ENCODE measurements at places on chromosomes 6 and 20. TPM values are rescaled to one million over a fixed set of nuclear protein-coding genes. Genes with fewer than 3 reads are reported as not detected.

- H3K27me3 ChIP-seq = no peaks in the 10 kb centered on the region
- no peak for DNase-seq
- peaks cover 6% of the 10 kb centered on the region for H3K4me1 ChIP-seq
- H3K36me3 ChIP-seq = no peaks in the 10 kb centered on the region
- H3K4me3 ChIP-seq = no peak overlapping the region
- no peak overlapping the region for H3K27ac ChIP-seq
These were observed 51.9 kb downstream of the BTBD9 start for GRCh38 chr6:38587766-38588362.

The ABRACL gene
- 4.8 TPM for total RNA-seq

- no peaks in the 10 kb centered on the region for H3K36me3 ChIP-seq
- DNase-seq = peak; percentile 48
- no peak overlapping the region for H3K27ac ChIP-seq
- H3K4me3 ChIP-seq = no peak overlapping the region
These were observed 402.0 kb downstream of the MAFB start for GRCh38 chr20:40286975-40287531.

The SIRPG gene
- total RNA-seq = not detected

DNA sequence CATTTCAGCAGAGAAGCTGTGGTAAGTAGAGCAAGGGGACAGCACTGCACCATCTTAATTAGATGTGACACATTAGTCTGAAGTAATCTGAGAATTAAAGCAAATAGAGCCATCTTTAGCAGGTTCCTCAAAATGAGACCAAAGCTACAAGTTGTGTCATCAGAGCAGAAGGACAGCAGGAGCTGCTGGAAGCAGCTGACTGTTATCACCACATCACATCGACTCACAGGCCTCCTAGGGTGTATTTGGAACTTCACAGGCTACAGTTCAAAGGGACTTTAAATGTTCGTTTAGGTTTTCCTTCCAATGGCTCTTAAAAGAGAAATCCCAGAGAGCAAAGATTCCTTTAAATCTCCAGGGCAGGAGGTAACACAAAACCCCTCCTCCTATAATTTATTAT is 69.5 kb downstream of the LCA5 start:
- H3K4me3 ChIP-seq = no peak overlapping the region
- H3K36me3 ChIP-seq = no peaks in the 10 kb centered on the region
- no peaks in the 10 kb centered on the region for H3K4me1 ChIP-seq
- H3K27me3 ChIP-seq = no peaks in the 10 kb centered on the region

GRCh38 chr6:168115748-168116437 is 36.9 kb upstream of the FRMD1 start:
- H3K4me1 ChIP-seq = no peaks in the 10 kb centered on the region
- DNase-seq = no peak
- H3K36me3 ChIP-seq = no peaks in the 10 kb centered on the region
- H3K27ac ChIP-seq = no peak overlapping the region
- no peak overlapping the region for H3K4me3 ChIP-seq
- H3K27me3 ChIP-seq = no peaks in the 10 kb centered on the region

- H3K27ac ChIP-seq = no peak within 1 kb of the TSS
- H3K4me3 ChIP-seq = no peak within 1 kb of the TSS
- no peaks in the 10 kb centered on the region for H3K27me3 ChIP-seq
These were observed at the start of gene TUBB1 for GRCh38 chr20:59019217-59019616. TUBB1 (plus strand) TSS chr20:59019429; CDS start chr20:59019523, 94 bp downstream.

- no peak overlapping the region for H3K27ac ChIP-seq
- no peak overlapping the region for H3K4me3 ChIP-seq
- H3K27me3 ChIP-seq = no peaks in the 10 kb centered on the region
- H3K36me3 ChIP-seq = no peaks in the 10 kb centered on the region
These were observed 135.5 kb downstream of the CLIC5 start for GRCh38 chr6:45880159-45880558.

DNA sequence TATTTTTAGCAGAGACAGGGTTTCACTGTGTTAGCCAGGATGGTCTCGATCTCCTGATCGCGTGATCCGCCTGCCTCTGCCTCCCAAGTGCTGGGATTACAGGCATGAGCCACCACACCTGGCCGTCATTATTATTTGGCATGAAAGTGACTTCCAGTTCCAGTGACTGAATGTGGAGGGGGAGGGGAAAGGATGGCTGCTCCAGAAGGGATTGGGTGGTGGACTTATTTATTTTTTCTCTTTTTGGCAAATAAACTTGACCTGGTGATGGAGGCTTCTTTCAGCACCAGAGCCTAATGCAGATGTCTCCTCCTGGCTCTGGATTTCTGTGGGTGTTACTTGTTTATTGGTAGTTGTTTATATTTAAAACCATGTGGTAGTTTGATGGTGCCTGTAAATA is 16.9 kb upstream of the SLC22A23 start:
- H3K36me3 ChIP-seq = no peaks in the 10 kb centered on the region
- H3K27me3 ChIP-seq = no peaks in the 10 kb centered on the region
- DNase-seq = no peak

- no peak overlapping the region for H3K4me3 ChIP-seq
- H3K36me3 ChIP-seq = no peaks in the 10 kb centered on the region
- no peak overlapping the region for H3K27ac ChIP-seq
- H3K4me1 ChIP-seq = no peaks in the 10 kb centered on the region
- no peaks in the 10 kb centered on the region for H3K27me3 ChIP-seq
These were observed 11.6 kb downstream of the SNHG17 start for GRCh38 chr20:38423541-38423940.

- no peaks in the 10 kb centered on the region for H3K4me1 ChIP-seq
- no peak overlapping the region for H3K4me3 ChIP-seq
- no peaks in the 10 kb centered on the region for H3K27me3 ChIP-seq
- no peak for DNase-seq
- H3K36me3 ChIP-seq = no peaks in the 10 kb centered on the region
- H3K27ac ChIP-seq = no peak overlapping the region
These were observed 697.8 kb downstream of the KIF16B start for GRCh38 chr20:15875446-15875845.

- H3K4me1 ChIP-seq = no peaks in the 10 kb centered on the region
- no peak for DNase-seq
- H3K27ac ChIP-seq = no peak overlapping the region
- no peaks in the 10 kb centered on the region for H3K27me3 ChIP-seq
- no peaks in the 10 kb centered on the region for H3K36me3 ChIP-seq
- no peak overlapping the region for H3K4me3 ChIP-seq
These were observed 140.4 kb downstream of the HAO1 start for GRCh38 chr20:7799862-7800261.

The TUBB2B gene
- total RNA-seq = 5.5 TPM

DNA sequence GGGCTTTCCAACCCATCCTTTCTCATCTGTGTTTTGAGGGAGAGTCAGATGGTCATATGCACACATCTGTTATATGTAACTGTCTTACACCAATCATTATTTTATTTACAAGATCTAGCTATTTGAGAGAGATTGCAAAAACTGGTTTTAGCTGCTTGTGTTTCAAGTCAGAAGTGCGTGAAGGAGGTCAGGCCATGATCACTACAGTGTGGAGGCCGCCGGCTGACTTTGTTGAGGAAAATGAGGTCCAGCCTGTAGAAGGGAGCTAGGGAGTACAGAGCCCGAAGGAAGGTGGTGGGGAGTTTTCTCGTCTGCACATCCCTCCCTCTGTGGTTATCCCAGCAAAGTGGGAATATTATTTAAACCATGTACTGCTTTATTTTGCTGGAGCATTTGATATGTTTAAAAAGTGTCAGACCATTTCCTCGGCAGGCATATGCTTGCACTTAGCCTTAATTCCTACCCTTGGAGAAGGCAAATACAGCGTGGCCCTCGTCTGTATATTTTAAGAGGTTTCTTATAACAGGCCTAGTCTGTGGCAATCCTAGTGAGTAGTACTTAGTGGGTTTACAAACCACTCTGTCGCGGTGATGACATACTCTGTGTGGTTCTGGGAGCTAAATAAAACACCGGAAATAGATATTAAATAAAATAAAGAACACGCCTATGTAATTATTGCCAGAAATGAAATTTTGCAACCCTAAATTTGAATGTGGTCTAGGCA is 95.6 kb downstream of the UST start:
- H3K36me3 ChIP-seq = no peaks in the 10 kb centered on the region
- DNase-seq = no peak
- H3K4me3 ChIP-seq = no peak overlapping the region
- H3K27me3 ChIP-seq = no peaks in the 10 kb centered on the region
- H3K27ac ChIP-seq = no peak overlapping the region
- peaks cover 8% of the 10 kb centered on the region for H3K4me1 ChIP-seq

The PHACTR2 gene
- 235 TPM for total RNA-seq

- H3K27me3 ChIP-seq = no peaks in the 10 kb centered on the region
- DNase-seq = no peak
- no peaks in the 10 kb centered on the region for H3K36me3 ChIP-seq
- H3K4me3 ChIP-seq = no peak overlapping the region
These were observed 5.1 kb upstream of the SIRPD start for GRCh38 chr20:1562622-1563021.

Measured in adrenal gland (tissue), 19 donors.